ENCODE measurements at places on chromosomes 5 and 9.
A peak's percentile ranks its signal among the peaks of the same experiment; 100 is the strongest.

DNA sequence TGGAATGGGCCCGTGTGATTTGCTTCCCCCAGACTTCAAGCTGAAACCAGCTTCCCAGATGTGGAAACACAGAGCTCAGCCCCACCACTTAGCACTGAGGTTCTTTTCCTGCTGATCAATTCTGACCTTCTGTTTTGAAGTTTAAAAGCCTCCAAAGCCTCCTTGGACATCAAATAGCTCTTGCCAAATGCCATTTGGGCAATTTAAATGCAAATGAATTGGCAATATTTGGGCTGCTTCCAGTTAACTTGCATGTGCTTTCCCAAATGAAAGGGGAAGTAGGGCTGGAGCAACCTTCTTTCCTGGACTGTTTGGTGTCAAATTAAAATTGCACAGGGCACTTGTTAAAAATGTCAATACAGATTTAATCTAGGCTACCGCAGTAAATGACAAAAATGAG lies 710.5 kb downstream of the TLR4 start:
- no peak for DNase-seq

DNA sequence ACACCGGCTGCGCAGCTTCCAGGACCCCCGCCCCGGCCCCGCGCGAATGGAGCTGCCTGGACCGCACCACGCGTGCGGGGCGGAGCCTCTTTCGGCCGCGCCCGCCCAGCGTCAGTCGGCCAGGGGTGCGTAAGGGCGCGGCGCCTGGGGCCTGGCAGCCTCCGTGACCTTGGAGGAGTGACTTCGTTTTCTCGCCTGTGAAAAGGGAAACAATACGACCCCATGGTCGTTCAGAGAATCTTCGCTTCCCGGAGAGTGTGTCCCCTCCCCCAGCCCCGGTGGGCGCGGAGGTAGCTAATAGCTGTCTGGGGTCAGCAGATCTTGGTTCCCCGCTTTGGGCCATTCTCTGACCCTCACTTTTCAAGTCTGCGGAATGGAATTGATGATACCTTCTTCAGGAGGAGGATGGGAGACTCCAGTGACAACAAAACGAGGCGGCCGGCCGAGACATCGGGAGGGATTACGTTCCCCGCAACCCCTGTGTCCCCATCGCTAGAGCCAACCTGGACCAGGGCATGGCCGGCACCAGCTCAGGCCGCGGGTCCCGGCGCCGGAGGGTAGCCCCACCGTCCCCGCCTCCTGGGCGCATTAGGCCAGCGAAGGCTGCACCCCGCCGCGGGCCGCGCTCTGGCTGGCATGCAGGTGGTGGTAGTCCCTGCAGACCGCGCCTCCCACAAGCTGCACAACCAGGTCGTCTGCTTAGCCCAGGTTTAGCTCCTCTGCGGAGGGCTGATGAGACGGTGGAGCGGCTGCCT lies 5.5 kb upstream of the CDHR2 start:
- DNase-seq, result peak; percentile 34

GRCh38 chr9:18896531-18897179 lies 136.4 kb downstream of the SAXO1 start:
- DNase-seq, result no peak

- no peak for DNase-seq
Observed at GRCh38 chr5:171589461-171589860, 170.0 kb downstream of the FGF18 start.

GRCh38 chr5:137629646-137630045 lies 106.2 kb downstream of the KLHL3 start:
- DNase-seq, result peak; percentile 54

GRCh38 chr9:132770770-132771310 lies 100.6 kb downstream of the GTF3C4 start:
- no peak for DNase-seq

DNA sequence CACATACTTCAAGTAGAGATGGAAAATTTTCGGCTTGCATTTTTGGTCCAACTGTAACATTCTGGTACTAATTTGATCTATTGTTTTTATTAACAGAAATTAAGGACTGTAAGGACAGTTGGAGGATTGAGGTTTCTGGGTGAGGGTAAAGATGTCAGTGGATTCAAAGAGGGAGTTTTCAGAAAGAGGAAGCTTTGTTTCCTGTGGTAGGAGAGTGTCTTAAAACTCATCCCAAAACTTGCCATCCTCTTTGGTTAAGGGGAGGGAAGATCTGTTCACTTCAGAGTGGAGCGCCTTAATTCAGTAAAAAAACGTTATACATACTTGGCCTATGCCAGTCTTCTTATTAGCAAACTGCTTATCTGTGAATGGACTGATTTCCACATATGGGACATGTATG lies 13.8 kb downstream of the CNTRL start:
- no peak for DNase-seq

DNA sequence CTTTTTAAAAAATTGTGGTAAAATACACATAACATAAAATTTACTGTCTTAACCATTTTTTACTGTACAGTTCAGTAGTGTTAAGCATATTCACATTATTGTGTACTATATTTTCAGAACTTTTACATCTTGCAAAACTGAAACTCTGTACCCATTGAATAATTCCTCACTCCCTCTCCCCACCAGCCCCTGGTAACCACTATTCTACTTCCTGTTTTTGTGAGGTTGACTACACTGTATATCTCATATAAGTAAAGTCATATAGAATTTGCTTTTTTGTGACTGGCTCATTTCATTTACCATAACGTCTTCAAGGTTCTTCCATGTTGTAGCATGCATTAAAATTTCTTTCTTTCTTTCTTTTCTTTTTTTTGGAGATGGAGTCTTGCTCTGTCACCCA lies 87.0 kb downstream of the LNPEP start:
- no peak for DNase-seq

DNA sequence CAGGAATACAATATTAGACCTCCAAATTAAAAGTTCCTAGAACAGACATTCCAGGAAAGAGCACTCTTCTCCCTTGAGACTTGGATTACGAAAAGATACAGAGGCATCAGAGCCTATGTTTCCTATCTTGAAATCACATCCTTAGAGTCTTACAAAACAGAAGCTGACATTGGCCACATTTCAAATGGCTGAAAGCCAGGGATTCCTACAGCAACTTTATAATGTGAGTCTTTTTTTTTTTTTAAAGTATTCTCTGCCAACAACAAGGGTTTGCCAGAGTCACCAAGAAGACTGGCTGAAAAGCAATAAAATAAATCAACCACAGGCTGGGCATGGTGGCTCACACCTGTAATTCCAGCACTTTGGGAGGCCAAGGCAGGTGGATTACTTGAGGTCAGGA lies 63.1 kb downstream of the TRPM6 start:
- peak; percentile 69 for DNase-seq

- no peak for DNase-seq
Observed at GRCh38 chr5:67695369-67695768, 498.8 kb upstream of the CD180 start.

DNA sequence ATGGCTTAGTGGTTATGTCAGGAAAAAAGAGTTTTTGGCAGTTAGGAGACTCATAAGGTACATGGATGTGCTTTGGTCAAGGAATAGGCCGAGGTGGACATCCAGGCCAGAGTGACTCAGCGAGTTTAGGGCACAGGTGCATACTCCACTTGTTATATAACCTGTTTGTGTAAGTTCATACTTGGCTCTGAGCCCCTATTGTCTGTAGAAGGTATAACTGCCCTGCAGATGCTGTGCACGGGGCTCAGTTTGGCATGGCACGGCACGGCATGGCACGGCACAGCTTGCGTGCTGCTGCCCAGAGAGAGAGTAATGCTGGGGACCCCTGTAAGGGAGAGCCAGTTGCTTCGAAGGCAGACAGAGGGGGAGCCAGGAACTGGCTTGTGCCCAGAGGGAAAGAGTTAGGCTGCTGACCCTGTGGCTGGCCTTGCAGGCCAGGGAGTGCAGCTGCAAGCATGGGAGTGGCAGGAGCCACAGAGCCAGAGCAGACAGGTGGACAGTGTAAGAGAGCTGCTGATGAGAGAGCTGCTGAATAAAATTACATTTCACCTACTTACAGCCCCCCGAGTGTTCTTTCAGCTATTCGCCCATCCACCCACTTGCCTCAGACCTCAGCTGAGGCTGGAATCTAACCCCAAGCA lies 32.2 kb downstream of the GCNT4 start:
- DNase-seq, result no peak

DNA sequence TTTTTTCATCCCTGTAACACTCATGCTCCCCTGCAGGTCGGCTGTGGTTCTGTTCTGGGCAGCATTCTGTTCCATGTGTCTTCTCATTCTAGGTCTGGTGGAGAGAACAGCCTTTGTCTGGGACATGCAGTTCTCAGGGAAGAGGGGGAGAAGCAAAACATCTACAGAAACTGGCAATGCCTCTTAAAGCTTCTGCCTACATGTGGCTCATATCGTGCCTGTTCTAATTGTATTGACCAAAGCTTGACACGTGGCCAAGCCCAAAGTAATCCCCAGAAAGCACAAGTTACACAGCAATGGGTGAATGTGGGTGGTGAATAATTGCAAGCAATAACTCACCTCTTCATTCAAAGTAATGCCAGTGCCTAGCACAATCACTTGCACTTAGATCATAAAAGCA lies 218.2 kb upstream of the IL12B start:
- DNase-seq, result no peak

DNA sequence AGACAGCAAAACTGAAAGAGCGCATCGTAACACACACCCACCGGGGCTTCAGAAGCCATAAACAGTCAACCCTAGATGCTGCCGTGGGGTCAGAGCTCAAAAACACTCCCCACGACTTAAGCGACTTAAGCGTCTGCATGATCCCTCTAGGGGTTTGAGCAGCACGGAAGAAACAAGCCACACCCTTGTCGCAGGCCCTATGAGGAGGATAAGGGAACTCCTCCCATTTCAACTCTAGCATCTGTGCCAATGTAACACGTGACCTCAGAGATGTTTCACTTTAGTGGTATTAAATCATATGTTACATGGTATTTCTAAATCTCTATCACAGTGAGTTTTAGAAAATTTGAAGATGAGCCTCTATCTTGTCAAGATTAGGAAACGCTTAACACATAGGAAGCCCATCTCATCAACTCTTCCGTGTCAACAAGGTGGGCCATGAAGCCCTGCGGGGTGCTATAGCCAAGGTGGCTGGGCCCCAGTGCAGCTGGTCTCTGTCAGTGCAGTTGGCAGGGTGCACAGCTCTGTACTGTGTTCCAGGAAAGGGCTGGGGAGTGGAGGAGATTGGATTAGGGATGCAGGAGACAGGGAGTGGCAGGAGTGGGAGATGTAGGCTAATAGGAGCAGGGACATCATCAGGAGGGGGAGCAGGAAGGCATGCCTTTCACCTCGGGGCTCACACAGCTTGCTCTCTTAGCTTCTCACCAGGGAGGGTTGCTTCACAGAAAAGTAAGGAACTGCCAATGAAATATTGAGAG lies 33.1 kb downstream of the ZCCHC9 start:
- DNase-seq, result no peak

GRCh38 chr9:115013998-115014397 lies 83.6 kb upstream of the TNFSF8 start:
- DNase-seq, result peak; percentile 74

DNA sequence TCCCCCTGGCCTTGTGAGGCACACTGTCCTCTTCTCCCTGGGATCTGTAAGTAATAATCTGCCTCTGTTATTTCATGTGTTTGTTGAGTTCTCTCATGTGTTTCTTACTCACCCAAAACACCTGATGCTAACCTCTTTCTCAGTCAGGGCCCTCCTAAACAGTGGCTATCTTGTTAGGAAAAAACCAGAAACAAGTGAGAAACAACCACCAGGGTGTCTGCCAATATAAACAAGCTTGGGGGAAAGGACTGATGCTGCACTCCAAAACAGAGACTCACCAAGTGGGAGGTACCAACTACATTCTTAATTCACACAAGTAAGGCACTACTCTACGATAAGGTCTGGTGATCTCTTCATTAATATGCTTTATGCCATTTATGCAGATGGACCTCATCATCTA lies 564.4 kb downstream of the SEMA5A start:
- peak; percentile 6 for DNase-seq

GRCh38 chr9:75935591-75935990 lies 45.1 kb downstream of the PCSK5 start:
- DNase-seq, result no peak

GRCh38 chr5:95973793-95974325 lies 12.2 kb upstream of the ELL2 start:
- peak; percentile 57 for DNase-seq

GRCh38 chr5:86360801-86361200 lies 256.9 kb upstream of the COX7C start:
- DNase-seq, result no peak

DNA sequence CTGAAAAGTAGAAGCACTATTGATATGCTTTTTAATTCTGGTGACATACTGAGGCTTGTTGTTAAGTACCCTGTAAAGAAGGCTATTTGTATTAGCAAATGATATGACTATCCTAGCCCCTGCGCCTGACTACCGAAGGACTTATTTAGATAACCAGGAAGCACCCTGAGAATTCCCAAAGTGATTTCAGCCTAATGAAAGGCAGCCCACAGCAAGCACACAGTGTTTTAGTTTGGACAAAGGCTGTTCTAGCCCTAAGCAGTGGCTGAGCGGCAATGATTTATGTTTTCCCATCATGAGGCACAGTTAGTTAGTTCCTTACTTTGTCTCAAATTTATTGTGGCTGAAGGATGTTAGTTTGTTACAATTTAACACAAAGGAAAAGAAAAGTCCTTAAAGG lies 235.3 kb downstream of the KCTD16 start:
- no peak for DNase-seq
